ENCODE measurements at places on chromosomes 1 and 21. TPM values are rescaled to one million over a fixed set of nuclear protein-coding genes. Genes with fewer than 3 reads are reported as not detected.

FGR gene
- 0.16 TPM for total RNA-seq

SH2D1B gene
- total RNA-seq, result not detected

PFKL gene
- total RNA-seq, result 106 TPM

DNA sequence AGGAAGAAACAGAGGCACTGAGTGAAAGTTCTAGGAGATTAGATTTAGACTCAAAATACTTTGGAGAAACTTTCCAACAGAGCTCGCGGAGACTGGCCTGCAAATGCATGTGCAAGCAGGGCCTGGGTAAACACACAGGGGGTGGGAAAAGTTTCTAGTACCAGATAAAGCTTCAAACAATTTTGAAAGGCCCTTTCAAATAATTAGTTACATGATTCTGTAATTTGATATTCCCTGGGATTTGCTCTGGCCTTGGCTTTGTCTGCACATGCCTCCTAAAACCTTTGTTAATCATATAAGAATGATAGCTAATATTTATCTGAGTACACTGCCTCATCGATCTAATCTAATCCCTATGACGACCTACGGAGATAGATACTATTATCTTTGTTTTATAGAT lies 31.3 kb downstream of the VTCN1 start:
- no peak for DNase-seq
- no peaks in the 10 kb centered on the region for H3K36me3 ChIP-seq
- peaks cover 5% of the 10 kb centered on the region for H3K4me1 ChIP-seq

DNA sequence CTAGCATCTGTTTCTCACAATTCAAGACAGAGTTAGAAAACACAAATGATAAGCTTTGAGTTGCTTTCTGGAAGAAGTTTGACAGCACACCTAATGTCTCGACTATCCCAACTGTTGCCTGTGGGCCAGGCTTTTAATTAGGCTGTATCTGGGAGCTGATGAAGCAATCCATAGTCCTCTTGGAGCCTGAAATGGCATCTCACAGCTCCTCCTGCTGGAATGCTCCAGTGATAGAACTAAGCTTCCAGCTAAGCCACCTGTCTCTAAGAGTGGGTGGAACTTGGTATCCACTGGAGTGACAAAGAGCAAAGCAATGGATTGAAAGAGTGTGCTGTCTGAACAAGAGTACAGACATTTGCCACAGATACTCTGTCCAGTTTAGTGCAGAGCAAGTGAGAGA lies 605.3 kb upstream of the NR5A2 start:
- H3K36me3 ChIP-seq, result no peaks in the 10 kb centered on the region
- peak; percentile 71 for DNase-seq
- H3K27ac ChIP-seq, result no peak overlapping the region
- no peak overlapping the region for H3K4me3 ChIP-seq
- H3K27me3 ChIP-seq, result no peaks in the 10 kb centered on the region

DNA sequence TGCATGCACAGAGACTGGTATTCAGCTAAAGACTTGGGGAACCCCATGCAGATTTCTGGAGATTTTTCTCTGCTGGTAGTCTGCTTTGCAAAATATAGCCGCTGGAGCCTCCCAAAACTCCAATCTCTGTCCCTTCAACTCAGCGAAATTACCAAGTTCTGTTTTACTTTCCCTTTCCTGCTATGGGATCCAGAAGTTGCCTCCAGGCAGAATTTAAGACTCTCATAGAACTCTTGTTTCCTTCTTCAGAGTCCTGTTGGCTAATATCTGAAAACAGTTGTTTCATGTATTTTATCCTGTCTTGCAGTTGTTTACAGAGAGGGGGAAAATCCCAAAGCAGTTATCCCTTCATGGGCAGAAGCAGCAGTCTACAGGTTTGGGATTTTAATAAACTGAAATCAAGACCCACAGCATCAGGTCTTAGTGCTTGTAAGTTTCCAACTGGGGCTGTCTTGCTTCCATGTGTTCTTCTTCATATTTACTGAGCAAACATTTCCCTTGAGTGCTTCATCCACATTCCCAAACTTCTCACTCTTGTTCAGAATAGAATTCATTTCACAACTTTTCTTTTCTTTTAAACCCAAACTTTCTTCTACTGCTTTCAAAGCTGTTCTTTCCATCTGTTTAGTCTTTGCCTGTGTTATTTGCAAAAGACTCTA lies 221.3 kb upstream of the DMRTA2 start:
- no peaks in the 10 kb centered on the region for H3K4me1 ChIP-seq
- H3K27ac ChIP-seq, result peak overlapping the region; percentile 72
- peak; percentile 32 for DNase-seq
- H3K36me3 ChIP-seq, result no peaks in the 10 kb centered on the region
- H3K4me3 ChIP-seq, result no peak overlapping the region

- H3K4me1 ChIP-seq, result no peaks in the 10 kb centered on the region
- no peaks in the 10 kb centered on the region for H3K36me3 ChIP-seq
- H3K4me3 ChIP-seq, result no peak overlapping the region
- DNase-seq, result no peak
These were observed 53.6 kb downstream of the POFUT2 start for GRCh38 chr21:45234127-45234526.
